ENCODE measurements at places on chromosomes 7 and 10.

- no peak for DNase-seq
These were observed 606.9 kb downstream of the SORCS3 start for GRCh38 chr10:105247831-105248499.

GRCh38 chr10:24463611-24464426 is 254.9 kb downstream of the KIAA1217 start:
- DNase-seq: no peak

DNA sequence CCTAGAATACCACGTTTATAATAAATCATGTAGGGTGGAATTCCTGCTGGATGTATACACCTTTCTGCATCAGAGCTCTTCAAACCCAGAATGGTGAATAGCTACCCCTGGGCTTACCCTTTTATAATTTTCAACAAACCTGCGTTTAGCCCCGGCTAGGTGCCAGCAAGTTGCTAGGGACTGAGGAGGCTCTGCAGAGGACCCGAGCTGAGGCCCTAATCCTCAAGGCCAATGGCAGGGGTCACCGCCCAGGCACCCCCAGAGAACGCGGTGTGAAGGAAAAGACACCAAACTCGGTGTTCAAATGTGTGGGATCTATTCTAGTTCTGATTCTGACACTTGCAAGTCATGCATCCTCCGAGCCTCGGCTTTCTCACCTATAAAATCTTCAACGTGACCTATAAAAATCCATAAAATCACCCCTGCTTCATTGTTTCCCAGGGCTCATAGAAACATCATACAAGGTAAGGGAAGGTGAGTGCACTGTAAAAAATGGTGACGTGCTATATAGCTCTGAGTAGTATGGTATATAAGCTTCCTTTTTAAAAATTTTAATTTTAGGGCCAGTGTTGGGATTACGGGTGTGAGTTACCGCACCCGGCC is 2.5 kb upstream of the ANXA11 start:
- no peak for DNase-seq

GRCh38 chr10:79382491-79382941 is 35.2 kb downstream of the PPIF start:
- no peak for DNase-seq

DNA sequence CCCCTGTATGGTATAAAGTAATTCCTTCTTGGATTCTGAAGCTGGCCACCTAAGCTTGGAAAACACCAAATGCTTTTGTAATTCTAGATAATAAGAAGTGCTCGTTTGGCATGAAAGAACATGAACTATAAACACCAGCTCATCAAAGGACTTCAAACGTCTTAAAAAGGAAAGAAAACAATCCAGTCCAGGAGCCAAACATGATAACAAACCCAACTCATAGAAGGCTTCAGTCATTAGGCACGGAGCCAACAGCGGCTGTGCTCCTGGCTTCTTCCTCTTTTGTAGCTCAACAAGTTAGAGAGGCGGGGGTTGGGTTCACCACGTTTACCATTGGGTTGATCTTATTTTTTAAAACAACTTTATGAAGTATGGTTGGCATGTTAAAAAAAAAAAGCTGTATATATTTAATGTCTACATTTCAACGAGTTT is 56.4 kb upstream of the ECHDC3 start:
- DNase-seq: peak; percentile 64

DNA sequence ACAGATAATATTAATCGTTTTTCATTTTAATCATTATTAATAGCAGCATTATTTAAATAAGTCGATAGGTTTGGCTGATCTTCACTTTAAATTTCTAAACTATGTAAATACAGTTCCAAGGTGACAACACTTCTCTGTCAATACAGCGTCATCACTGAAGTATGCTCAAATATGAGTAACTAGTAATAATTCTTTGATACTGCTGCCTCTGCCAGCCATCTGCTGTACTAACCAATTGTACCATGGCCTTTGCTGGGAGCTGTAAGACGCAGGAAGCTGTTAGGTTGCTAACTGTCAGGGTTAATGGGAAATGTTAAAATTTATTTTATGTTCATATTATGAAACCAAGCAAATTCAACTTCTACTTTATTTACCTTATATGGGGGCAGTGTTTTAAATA is 1650.5 kb upstream of the LRRTM3 start:
- no peak for DNase-seq

DNA sequence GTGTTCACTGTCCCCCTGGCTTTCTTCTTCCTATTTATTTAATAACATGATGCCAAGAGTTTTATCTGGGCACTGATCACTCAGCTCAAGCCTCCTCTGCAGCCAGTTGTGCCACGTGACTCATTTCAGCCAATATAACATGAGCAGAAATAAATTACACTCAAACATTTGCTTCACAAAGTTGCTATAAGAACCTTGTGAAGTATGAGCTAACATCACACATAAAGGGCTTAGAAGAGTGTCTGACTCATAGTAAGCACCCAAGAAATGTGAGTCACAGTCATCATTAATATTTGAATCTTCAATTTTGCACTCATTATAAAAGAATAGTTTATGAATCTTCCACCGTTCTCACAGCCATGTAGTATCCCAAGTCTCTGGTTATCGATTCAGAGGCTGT is 414.6 kb upstream of the NPVF start:
- no peak for DNase-seq

GRCh38 chr10:110789604-110790433 is 81.9 kb upstream of the PDCD4 start:
- no peak for DNase-seq

DNA sequence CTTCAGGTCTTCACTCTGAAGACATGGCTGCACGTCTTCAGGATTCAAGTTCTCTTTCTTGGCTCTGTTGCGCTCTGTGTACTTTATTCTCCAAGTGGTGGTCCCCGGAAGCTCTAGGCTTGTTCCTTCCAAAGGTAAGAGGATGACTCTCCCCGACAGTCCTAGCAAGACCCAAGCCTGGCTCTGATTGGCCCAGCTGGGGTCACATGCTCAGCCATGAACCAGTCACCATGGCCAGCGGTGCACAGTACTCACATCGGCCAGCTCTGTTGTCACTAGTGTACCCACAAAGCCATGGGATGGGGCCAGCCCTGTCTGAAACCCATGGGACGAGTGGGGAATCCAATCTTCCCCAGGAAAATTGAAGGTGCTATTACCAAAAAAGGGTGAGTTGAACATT is 5.2 kb upstream of the C7orf33 start:
- no peak for DNase-seq

GRCh38 chr7:150981644-150982043 is 3.5 kb upstream of the KCNH2 start:
- no peak for DNase-seq

DNA sequence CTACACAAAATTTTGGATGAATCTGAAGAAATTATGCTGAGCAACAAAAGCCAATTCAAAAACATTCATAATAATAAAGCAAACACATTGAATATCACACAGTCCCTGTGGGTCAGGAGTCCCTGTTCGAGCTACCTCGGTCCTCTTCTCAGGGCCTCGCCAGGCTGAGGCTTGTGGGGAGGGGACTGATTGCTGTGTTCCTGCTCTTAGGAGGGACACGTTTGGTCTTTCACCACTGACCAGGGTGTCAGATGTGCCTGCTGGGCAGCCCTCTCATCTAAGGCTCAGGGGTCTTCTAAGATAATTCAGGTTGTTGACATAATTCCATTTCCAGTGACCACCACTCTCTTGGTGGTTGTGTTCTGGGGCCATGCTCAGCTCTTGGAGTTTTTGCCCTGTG is 233.8 kb upstream of the PPP2R2D start:
- no peak for DNase-seq

All from hematopoietic multipotent progenitor cell treated with erythropoietin and hydrocortisone succinate and interleukin-3 and kit ligand, for 15 days (in vitro differentiated cells).